ENCODE measurements at places on chromosomes 13 and 19. TPM values are rescaled to one million over a fixed set of nuclear protein-coding genes. Genes with fewer than 3 reads are reported as not detected.

DNA sequence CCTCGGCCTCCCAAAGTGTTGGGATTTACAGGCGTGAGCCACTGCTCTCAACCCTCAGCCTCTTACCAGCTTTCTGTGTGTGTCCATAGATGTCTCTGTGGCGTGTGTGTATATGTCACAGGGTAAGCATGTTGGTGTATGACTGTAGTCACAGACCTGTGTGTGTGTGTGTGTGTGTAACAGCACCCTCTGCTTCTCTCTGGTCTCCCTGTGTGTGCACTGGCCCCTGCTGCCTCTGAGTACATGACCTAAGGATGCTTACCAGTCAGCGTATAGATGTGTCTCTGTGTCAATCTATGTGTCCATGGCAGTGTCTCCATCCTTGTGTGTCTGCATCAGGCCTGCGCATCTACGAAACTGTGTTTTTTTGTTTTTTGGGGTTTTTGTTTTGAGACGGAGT, 5.6 kb downstream of the AXL start:
- no peak for DNase-seq
- peaks cover 4% of the 10 kb centered on the region for H3K4me1 ChIP-seq
- peaks cover 19% of the 10 kb centered on the region for H3K27me3 ChIP-seq
- H3K27ac ChIP-seq = no peak overlapping the region
- H3K36me3 ChIP-seq = peaks cover 6% of the 10 kb centered on the region

DNA sequence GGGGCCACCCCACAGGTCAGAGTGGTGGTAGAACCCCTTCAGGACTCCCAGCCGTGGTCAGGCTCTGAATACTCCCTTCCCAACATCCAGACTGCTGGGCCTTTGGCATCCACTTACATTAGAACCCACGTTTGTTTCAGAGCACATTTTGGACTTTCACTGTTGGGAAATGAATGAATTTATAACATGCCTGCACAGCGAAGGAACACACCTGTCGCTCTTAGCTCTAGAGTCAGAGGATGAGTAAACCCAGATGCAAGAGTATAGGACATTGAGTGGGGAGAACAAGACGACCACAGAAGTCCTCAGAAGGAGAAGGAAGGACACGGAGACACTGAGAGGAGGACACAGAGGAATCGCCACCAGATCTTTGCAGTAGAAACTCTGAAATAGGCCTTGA, 30.9 kb downstream of the SHISA2 start:
- peaks cover 44% of the 10 kb centered on the region for H3K4me1 ChIP-seq
- no peak for DNase-seq
- H3K27ac ChIP-seq = no peak overlapping the region
- H3K27me3 ChIP-seq = no peaks in the 10 kb centered on the region
- no peaks in the 10 kb centered on the region for H3K36me3 ChIP-seq

ATG4D gene
- 56.1 TPM for total RNA-seq

GRCh38 chr13:111270126-111270525, 50.3 kb upstream of the TEX29 start:
- no peaks in the 10 kb centered on the region for H3K27me3 ChIP-seq
- H3K4me3 ChIP-seq = no peak overlapping the region
- peaks cover 23% of the 10 kb centered on the region for H3K4me1 ChIP-seq
- peak overlapping the region; percentile 29 for H3K27ac ChIP-seq

DNA sequence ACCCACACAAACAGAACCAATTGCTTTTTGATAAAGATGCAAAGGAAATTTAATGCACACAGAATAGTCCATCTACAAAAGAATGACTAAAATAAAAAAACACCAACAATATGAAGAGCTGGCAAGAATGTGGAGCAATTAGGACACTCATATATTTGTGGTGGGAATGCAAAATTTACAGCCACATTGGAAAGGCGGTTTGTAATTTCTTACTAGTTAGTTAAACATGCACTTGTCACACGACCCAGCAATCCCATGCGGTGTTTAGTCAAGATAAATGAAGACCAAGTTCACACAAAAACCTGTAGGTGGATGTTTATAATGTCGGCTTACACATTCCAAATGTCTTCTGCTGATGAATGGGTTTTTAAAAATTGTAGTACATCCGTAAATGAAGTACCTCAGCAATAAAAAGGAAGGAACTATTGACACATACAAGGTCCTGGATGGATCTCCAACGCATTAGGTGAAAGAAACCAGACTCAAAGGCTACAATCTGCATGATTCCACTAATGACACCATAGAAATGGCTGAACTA, 5.2 kb downstream of the GRTP1 start:
- H3K4me3 ChIP-seq = no peak overlapping the region
- no peak overlapping the region for H3K27ac ChIP-seq

- peaks cover 8% of the 10 kb centered on the region for H3K36me3 ChIP-seq
- H3K4me3 ChIP-seq = no peak overlapping the region
- H3K4me1 ChIP-seq = no peaks in the 10 kb centered on the region
- no peak for DNase-seq
Measured at GRCh38 chr19:19176950-19177349, 6.9 kb upstream of the MEF2B start.

Data from glutamatergic neuron (in vitro differentiated cells).